Stimulated activated CD4-positive, alpha-beta T cell treated with anti-CD3 and anti-CD28 coated beads, TNF-alpha, amount 100 ng/mL, for 1 hour (primary cell): ENCODE measurements at places on chromosomes 2 and 18.

GRCh38 chr2:224077773-224078507 lies 38.9 kb upstream of the SERPINE2 start:
- DNase-seq = no peak

GRCh38 chr18:10122988-10123950 lies 209.5 kb downstream of the VAPA start:
- DNase-seq = no peak

DNA sequence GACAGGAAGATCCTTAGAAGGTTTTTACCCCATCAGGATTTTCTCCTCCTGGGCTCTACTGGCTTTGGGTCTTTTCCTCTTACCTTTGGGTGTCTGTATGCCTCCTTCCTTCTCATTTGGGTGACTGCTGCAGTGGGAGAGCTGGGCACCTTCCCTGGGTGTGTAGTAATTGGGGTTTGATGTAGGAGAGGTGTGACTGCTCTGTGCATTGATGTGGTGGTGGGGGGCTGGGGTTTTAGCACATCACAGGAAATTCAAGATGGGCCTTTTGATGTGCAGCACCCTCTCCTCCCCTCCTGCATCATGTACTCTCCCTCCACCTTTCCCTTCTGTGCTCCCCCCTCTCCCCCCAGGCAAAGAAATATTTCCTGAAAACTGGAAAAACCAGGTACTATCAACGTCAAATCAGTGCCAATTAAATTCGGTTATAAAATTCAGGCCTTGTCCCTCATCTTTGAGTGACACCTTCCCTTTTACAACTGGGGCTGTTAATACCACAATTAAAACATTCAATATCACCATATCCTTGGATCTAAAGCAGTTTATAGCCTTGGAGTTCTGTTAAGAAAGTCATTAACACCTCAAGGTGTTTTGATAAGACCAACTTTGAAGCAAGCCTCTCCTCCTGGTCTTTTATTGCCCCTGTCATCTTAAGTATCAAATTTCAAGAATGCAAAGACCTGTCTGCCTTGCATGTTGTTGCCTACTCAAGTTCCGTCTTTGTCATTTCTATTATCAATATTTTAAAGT lies 23.3 kb downstream of the EDAR start:
- no peak for DNase-seq

GRCh38 chr2:117968722-117969121 lies 45.1 kb downstream of the CCDC93 start:
- no peak for DNase-seq

GRCh38 chr18:57584444-57584843 lies 2.1 kb downstream of the FECH start:
- DNase-seq = no peak

DNA sequence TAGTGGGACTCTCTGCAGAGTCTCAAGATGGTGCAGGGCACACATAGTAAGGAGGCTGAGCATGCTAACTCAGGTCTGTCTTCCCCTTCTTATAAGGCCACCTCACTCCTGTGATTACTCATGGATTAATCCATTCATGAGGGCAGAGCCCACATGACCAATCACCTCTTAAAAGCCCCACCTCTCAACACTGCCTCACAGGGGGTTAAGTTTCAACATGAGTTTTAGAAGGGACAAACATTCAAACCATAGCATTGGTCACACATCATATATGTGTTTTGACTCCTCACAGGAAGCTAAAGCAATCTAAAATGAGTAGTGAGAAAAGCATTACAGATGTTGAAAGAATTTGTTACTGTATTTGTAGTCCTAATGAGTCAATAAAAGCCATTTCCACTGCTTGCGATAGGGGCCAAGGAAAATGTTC lies 57.5 kb downstream of the DTNA start:
- DNase-seq = no peak

DNA sequence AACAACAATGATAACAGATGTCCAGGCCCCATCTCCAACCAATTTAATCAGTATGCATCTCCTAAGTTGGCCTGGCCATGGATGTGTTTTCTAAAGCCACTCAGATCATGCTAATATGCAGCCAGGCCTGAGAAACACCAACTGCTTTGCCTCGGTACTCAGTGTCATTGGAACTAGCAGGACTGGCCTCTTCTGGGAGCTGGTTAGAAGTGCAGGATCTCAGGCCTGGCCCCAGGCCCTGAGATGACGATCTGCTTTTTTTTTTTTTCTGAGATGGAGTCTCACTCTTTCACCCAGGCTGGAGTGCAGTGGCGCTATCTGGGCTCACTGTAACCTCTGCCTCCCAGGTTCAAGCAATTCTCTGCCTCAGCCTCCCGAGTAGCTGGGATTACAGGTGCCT lies 69.1 kb downstream of the IRS1 start:
- DNase-seq = no peak

DNA sequence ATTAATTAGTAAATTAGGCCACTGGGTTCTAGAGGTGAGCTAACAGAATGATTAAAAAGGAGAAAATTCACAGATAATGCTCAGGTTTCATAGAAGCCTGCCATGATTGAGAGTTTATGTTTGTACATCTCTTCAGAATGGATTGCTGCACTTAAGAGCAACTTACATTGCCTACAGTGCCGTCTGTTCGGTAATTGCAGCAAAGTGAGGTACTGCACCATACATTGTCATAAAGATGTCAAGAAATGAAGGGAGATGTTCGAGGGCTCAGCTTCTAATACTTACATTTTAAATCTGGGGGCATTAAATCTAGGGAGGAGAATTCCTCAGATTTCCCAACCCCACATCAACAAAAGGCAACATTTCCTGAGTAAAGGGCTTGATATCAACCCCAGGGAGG lies 976.2 kb upstream of the FANCL start:
- DNase-seq = no peak

DNA sequence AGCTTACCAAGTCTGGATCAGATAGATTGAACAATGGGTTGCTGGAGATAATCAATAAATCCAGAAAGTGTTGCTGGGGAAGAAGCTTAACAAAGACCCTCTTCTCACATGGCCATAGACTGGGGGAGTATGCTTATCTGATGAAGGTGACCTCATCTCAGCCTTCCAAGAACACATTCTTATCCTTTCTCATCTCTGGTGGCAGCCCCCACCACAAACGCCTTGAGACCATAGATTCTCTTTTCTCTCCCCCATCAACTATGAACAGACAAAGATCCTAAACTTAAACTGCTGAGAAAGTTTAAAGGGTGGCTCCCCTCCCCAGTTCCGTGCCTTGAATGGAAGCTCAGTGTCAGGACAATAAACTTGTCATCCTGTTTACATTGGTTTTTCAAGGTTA lies 428.7 kb upstream of the TRIB2 start:
- DNase-seq = no peak

DNA sequence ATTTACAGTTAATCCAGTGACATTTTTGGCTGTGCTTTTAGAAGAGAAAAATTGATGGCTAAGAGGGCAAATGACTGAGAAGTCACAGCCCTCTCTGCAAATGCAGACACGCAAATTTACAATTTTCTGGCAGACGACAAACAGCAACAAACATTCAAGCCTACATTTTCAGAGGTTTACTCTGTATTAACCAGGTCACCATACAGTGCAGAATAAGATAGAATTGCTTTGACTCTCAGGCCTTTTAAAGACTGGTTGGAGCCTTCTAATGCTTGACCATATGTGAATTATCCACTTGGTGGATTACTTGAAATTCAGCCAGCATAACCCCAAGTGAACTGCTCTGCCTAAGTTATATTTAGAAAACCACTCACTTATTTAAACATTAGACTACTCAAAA lies 280.9 kb upstream of the STON1 start:
- no peak for DNase-seq

GRCh38 chr2:184452907-184453306 lies 145.4 kb upstream of the ZNF804A start:
- no peak for DNase-seq

GRCh38 chr2:217409949-217410680 lies 550.3 kb upstream of the TNP1 start:
- no peak for DNase-seq

DNA sequence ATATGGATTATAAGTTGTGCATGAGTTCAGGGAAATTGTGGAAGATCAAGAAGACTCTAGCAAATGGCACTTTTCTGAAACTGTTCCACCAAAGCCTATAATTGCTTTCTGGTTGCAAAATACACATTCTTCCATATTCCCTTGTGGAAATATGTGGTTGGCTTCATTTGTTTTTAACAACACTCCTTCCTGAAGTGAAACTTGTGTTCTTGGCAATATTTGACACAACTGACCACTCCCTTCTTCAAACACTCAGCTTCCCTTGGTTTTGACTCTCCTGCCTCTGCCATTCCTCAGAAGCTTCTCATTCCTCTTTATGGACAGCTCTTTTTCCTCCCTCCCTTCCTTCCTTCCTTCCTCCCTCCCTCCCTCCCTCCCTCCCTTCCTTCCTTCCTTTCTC lies 192.3 kb downstream of the PMAIP1 start:
- no peak for DNase-seq

GRCh38 chr2:33426666-33427231 lies 49.7 kb upstream of the RASGRP3 start:
- DNase-seq = no peak

DNA sequence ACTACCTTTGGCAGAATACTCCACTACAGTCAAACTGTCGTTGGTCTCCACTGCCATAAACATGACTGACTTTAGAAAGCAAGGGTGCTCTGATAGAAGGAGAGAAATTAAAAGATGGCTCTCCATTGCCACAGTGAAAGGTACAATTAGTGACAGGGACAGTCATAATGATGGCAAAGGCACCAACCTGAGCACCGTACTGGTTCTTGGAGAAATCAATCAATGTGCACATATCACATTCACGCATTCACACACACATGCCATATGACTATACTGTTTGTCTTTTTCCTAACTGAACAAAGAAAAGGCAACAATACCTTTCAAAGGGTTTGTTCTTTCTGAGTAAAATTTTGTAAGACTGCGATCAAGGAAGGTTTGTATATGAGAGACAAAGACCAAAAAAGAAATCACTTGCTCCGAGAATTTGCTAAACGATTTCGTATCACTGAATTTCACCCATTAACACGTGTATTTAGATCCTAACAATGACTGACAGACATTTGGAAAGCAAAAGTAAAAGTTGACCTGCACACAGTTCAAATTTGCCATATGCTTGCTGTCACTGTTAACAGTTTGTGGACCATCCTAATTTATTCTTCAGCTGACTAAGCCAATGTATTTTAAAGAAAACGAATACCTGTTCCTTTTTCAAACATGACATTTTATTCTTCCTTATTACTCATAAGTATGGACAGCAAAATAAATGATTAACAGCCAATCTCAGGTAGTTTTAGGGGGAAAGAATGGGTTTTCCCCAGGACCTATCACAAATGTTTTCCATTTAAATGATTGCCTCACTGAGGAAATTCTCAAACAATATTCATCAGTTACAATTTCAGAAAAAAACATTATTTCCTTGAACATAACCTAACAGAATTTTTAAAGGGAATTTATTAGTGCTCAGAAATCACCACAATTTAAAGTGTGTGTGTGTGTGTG lies 644.4 kb downstream of the ZEB2 start:
- DNase-seq = no peak

GRCh38 chr18:6881034-6881820 lies 151.7 kb downstream of the ARHGAP28 start:
- DNase-seq = no peak

DNA sequence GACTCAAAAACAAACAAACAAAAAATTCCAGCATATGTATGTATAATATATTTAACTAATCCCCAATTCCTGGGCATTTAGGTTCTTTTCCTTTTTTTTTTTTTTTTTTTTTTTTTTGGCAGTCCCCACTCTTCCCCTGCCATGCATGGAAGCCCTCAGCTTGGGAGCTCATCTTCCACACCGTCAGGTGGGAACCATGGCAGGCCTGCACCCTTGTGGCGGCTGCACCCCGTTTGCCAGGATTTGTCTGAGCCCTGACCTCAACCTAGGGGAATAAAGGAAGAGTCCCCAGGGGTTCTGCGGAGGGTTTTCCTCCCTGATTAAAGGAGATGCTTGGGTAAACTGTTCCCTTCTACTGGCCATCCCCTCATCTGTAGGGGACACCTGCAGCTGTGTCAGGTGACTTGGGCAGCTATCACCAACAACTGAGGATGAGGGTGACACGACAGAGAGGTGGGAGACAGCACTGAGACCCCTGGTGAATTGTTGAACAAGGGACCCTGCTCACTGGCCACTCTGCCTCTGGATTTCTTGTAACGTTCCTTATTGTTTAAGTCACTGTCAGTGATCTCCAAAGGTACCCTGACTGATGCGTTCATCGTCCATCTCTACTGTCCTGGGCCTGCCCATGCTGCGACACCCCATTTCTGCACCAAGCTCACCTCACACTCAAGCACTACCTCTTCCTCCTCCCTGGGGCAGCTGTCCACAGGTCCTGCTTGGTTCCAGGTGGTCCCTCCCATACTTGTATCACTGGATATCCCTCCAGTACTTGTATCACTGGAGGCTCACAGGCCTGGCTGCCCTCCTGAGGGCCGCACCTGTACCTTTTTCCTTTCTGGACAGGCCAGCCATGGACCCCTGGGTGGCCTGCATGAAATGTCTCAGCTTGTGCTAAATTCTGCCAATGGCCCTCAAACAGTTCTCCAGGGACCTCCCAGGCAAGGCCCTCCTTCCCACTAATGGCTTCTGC lies 14.5 kb downstream of the TMEM185B start:
- no peak for DNase-seq

- no peak for DNase-seq
Observed at GRCh38 chr2:146927080-146927711, 917.6 kb upstream of the ACVR2A start.

- DNase-seq = no peak
Observed at GRCh38 chr2:190840569-190841172, 40.0 kb upstream of the GLS start.

GRCh38 chr2:460861-461260 lies 173.0 kb upstream of the ALKAL2 start:
- no peak for DNase-seq

DNA sequence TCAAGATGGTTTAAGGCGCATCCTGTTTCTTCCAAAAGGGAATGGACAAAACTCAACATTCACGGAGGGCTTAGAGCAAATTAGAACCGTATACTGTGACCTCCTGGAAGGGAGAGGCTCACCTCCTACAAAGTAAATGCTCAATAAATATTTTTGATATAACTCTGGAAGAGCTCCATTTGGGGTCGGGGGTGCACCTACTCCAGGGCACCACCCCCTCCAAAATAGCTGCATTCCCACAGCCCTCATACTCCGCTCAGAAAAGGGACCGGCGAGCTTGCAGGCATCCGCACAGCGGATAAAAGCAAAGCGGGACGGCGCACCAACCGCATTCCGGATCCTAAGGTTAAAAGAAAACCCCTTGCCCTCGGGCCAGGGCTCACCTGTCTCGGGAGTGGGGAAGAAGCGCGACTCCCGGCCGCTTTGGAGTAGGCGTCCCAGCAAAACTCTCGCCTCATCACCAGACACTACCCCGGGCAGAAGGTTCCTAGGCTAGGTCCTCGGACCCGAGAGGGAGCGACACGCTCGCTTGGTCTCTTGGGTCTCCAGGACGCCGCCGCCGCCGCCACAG lies 378 bp downstream of the WDPCP start:
- no peak for DNase-seq
